Stimulated activated CD4-positive, alpha-beta T cell treated with anti-CD3 and anti-CD28 coated beads, Interleukin-15, amount 100 ng/mL, for 1 hour (primary cell): ENCODE measurements at places on chromosomes 2 and 18.

GRCh38 chr2:42385225-42385624 is 24.2 kb upstream of the COX7A2L start:
- no peak for DNase-seq

- no peak for DNase-seq
Measured at GRCh38 chr2:223696719-223697118, 94.6 kb upstream of the SCG2 start.

DNA sequence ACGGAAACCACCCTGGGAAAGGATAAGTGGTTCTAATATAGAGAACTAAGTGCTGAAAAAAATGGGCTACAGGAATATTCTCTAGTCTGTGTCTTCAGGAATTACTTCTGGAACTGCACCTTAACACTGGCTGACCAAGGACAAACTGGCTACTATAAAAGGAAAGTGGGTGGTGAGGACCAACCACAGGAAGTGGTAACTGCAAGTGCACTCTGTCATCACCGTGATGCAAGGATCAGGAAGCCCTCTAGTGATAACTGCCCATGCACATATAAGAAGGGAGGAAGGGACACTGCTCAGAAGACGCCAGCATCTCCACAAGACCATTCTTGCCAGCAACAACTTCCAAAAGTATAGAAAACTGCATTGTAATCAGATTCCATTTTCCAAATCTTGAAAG is 424.4 kb upstream of the RGPD4 start:
- no peak for DNase-seq

DNA sequence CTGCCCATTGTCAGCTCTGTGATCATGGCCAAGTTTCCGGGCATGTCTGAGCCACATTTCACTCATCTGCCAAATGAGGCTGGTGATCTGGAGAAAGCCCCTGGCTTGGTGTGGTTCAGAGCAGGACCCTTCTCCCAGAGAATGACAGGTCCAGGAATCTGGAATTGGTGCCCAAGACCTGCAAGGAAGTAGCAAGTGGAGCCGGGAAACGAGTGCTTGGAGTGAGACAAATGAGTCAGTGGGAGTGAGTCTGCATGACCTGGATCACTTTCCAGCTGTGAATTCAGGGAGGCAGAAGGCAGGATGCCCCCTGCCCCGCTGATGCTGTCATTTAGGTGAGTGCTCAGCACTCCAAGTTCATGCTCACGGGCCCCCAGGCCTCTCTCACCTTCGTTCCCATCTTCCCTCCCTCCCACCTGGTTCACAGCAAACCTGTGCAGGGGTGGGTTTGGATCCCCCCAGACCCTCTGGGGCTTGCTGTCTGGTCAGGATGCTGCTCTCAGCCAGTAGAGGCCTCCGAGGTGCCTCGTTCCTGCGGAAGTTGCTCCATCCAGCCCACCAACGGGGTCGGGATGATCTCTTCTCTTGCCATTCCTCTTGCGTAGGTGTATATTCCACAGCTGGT is 104.4 kb downstream of the INHBB start:
- DNase-seq, result no peak

- DNase-seq, result no peak
Measured at GRCh38 chr2:172423160-172423559, 4.2 kb upstream of the ITGA6 start.

- no peak for DNase-seq
Measured at GRCh38 chr2:198525211-198525969, 721.0 kb downstream of the PLCL1 start.

DNA sequence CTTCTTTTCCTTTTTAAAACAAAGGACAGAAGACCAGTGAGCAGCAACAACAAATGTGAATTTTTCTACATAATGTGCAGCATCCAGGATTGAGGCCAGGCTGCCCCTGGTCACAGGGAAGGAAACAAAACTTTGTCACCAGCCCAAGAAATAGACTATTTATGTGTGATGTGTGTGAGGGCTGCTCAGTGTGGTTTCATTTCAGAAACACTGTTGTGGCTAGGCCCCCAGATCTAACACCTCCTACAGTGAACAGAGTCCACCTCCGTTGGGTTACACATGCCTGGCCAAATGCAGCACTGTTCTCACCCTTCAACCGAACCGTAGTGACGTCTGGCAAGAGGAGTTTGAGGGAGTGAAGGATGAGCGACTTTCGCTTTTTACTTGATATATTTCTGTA is 146.3 kb upstream of the RIOK3 start:
- DNase-seq, result no peak

- DNase-seq, result no peak
Measured at GRCh38 chr2:152418688-152419087, 83.7 kb downstream of the FMNL2 start.

GRCh38 chr2:156935616-156936015 is 321.9 kb upstream of the GALNT5 start:
- no peak for DNase-seq

DNA sequence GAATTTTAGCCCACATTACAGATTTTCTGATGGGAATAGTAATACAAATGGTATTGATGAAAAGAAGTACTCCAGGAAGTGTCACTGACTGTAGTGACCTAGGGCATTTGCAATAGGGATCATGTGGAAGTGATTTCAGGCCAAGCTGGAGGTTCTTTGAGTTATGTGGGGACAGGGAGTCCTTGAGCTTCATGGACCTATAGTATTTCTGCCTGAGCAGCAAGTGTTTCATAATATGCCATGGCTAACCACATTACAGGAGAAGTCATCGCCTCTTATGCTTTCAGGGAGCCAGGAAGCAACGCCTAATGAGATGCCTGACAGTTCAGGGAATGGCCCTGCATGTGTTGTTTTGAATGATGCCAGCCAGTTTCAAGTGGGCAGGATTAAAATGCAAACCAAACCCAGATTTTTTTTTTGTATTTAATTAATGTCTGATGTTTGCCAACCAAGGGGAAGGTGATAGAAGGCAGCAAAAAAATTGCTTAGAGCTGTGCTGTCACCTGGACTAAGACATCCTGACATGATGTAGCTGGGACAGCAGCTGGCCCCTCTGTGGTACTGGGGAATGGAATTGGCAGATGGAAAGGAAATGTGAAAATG is 109.5 kb downstream of the RAPGEF4 start:
- DNase-seq, result no peak

GRCh38 chr18:68469049-68469625 is 245.8 kb downstream of the TMX3 start:
- DNase-seq, result no peak

DNA sequence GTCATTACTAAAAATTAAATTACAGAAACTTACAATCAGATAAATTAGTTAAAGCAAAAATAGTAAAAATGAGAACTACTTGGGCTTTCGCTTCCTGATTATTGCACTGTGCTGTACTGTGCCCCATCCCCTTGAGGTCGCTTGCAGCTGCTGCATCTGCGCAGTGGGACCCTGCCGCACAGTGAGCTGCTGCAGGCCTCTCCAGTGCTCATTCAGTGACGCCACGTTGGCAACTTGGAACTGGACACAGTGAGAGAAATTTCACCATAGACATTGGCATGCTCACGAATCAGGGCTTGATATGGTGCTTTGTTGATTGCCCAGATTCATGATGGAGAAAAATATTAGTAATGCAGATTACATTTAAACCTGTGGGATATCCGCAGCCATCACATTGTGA is 290.8 kb upstream of the MYT1L start:
- DNase-seq, result no peak

GRCh38 chr2:239231231-239232194 is 169.3 kb downstream of the HDAC4 start:
- DNase-seq, result no peak

- DNase-seq, result no peak
Measured at GRCh38 chr2:144508172-144508851, 11.6 kb downstream of the ZEB2 start.
